ENCODE measurements at places on chromosomes 11 and 22.

DNA sequence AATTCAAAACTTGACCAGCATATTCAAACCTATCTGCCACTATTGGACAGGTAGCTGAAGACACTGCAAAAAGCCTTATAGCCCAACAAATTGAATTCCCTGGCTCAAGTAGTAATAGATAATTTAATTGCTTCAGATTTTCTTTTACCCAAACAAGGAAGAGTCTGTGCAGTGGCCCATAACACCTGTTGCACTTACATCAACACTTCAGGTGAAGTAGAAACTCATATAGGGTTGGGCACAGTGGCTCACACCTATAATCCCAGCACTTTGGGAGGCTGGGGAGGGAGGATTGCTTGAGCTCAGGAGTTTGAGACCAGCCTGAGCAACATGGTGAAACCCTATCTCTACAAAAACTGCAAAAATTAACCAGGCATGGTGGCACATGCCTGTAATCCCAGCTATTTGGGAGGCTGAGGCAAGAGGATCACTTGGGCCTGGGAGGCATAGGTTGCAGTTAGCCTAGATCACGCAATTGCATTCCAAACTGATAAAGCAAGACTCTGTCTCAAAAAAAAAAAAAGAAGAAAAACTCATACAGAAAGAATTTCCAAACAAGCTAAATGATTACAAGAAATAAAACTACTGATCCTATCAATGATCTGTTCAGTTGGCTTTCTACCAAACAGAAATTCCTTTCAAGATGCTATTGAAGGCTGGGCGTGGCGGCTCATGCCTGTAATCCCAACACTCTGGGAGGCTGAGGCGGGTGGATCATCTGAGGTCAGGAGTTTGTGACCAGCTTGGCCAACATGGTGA, 9.5 kb downstream of the FOLR3 start:
- no peak for DNase-seq

DNA sequence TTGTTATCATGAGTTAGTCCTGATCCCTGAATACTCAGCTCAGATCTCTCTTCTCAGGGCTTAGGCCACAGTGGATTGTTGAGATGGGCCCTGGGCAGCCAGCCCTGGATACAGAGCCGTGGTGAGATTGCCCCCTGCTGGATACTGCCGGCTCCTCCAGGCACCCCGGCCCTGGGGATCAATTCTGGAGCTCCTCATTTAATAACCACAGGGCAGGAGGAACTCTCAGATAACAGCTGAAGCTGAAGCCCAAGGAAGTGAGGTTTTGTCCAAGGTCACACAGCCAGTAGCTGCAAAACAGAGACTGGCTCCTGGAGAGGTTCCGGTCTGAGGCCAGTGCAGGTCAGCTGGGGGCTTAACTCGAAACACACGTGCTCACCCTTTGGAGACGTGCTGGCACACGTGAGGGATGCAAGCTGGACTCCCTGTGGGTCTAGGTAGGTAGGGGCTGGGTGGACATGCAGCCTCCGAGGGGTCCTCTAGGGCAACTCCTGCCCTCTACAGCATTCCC, 16.0 kb downstream of the USH1C start:
- DNase-seq, result peak; percentile 75

GRCh38 chr11:69495441-69496201, 14.2 kb downstream of the LINC01488 start:
- no peak for DNase-seq

DNA sequence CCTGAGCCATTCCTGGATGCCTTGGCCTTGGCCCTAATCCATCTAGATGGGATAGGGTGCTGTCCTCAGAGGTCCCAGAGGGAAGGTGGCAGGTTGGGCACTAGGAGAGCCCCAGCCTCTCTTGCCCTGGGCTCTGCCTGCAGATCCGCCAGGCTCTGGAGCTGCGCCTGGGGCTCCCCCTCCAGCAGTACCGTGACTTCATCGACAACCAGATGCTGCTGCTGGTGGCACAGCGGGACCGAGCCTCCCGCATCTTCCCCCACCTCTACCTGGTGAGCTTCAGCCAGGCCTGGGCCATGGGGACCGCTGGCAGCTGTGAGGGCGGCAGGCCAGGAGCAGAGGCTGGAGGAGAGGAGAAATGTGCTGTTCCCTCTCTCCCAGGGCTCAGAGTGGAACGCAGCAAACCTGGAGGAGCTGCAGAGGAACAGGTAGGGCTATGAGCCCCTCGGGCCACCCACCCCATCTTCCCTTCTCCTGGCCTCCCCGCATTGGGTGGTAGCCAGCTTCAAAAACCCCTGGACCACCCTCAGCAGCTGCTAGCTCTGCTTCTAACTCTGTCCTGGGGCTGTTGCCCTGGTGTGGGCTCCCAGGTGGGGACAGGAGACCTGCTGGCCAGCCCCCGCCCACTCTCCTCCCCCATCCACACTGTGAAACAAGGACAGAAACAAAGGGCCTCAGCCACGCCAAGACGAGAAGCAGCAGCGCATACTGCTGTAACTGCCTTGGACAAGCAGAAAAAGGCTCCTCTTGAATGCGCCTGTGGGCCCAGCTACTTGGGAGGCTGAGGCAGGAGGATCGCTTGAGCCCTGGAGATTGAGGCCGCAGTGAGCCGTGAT, 4.9 kb downstream of the SSH3 start:
- no peak for DNase-seq

GRCh38 chr11:95229993-95230809, 801 bp downstream of the SESN3 start:
- no peak for DNase-seq

All from NCI-H2081 (cell line).